Stimulated activated CD8-positive, alpha-beta memory T cell treated with anti-CD3 and anti-CD28 coated beads, Interleukin-15, amount 100 ng/mL, for 24 hours (primary cell): ENCODE measurements at places on chromosomes 13 and 19.

DNA sequence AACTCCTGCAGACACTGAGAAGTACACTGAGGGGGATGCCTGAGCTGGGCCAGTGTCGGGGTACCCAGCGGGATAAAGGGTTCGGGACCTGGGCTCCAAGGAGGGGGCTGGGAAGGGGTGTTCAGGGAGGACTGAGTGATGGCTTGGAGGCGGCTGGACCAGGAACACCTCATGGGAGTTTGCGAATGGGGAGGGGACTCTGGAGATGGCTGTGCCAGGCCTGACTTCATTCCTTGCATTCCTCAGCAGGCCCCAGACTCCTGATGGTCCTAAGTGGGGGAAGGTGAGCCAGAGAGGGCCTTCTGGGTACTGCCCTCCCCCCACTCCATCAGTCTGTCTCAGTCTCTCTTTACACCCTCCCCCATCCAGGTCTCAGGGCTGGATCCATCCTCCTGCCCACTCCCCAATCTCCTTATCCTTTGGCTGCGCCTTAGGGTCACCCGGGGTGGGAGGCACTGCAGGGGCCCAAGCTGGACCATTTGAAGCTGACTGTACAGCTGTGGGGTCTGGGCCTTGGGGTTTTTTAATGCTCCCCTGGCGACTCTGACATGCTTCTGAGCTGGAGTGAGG lies 13.8 kb downstream of the PAK4 start:
- DNase-seq = no peak

- DNase-seq = peak; percentile 36
These were observed 749 bp downstream of the GATAD2A start for GRCh38 chr19:19405971-19406877.

DNA sequence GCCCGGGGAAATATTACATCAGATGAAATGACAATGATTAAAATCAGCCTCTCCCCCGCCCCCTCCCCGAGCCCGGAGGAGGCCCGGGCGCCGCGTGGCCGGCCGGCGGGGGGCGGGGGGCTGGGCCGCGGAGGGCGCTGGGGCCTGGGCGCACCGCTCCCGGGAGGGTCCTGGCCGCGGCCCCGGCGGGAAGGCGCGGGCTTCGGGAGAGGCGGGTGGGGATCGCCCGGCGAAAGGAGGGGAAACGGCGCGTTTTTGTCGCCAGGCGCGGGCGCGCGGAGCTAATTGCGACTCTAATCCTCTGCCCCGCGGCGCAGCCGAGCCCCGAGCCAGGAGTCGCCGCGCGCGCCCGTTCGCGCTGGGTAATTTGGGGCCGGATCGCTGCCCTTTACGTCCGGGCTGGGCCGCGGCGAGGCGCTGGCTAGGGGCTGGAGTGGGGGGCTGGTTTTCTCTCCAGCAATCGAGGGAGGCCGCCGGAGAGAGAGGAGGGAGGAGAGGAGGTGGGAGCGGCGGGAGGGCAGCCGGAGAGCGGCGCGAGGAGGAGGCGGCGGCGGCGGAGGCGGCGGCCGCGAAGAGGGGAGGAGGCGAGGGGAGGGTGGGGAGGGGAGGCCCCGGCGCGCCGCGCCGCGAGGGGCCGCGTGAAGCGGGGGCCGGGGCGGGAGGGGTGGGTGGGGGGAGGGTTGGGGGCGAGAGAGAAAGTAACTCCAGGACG lies at the start of gene KCTD15:
Gene KCTD15 (plus strand): TSS at position 707 of the 712 bp plus-strand sequence. CDS start 3,585 bp downstream, outside the sequence.
- DNase-seq = no peak

DNA sequence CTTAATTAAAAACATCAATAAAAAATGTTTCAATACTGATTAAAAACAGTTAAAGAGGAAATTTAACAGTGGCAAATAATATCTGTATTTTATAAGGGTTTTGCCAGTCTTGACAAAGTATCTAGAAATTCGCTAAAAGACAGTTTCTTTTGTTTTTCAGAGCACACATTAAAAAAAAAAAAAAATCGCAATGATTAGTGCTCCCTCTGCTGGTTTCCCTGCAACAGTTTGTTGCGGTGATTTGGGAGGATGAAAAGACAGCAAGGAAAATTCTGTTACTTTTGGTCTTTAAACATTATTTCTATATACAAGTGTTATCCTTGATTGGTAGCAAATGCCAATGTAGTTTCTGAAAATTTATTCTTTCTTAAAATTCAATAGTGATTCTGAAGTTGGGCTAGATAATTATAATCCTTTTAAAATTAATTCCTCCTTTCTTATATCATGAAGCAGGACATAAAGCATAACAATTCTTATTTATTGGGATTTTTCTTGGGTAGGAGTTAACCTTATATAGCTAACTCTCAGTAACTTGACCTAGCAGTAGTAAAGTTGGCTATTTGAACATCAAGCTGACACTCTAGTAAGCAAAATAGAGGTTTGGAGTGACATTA lies 23.1 kb upstream of the SPRY2 start:
- no peak for DNase-seq

- no peak for DNase-seq
These were observed 43.7 kb upstream of the ADGRE5 start for GRCh38 chr19:14337510-14337909.

- no peak for DNase-seq
These were observed 9.2 kb upstream of the MEX3D start for GRCh38 chr19:1577090-1577928.
